Lower lobe of right lung (tissue), 2 donors: ENCODE measurements at places on chromosomes 13 and 19. TPM values are rescaled to one million over a fixed set of nuclear protein-coding genes. Genes with fewer than 3 reads are reported as not detected.

- H3K4me3 ChIP-seq = no peak overlapping the region
- DNase-seq = no peak
- no peaks in the 10 kb centered on the region for H3K36me3 ChIP-seq
- peaks cover 8% of the 10 kb centered on the region for H3K4me1 ChIP-seq
Measured at GRCh38 chr19:492091-492531, 4.2 kb upstream of the MADCAM1 start.

DMRTC2 gene
- not detected for total RNA-seq

- no peak for DNase-seq
- H3K36me3 ChIP-seq = no peaks in the 10 kb centered on the region
- H3K27me3 ChIP-seq = no peaks in the 10 kb centered on the region
- no peaks in the 10 kb centered on the region for H3K4me1 ChIP-seq
- no peak overlapping the region for H3K27ac ChIP-seq
Measured at GRCh38 chr13:65057986-65058385, 2172.2 kb downstream of the PCDH9 start.

VMAC gene
- total RNA-seq = 8.1 TPM

- H3K27me3 ChIP-seq = peaks cover 10% of the 10 kb centered on the region
- H3K4me3 ChIP-seq = no peak overlapping the region
- H3K4me1 ChIP-seq = peaks cover 24% of the 10 kb centered on the region
- DNase-seq = no peak
- H3K36me3 ChIP-seq = peaks cover 78% of the 10 kb centered on the region
Measured at GRCh38 chr19:49684983-49685553, 4.3 kb upstream of the ADM5 start.

- H3K4me3 ChIP-seq = no peak overlapping the region
- no peak for DNase-seq
- no peaks in the 10 kb centered on the region for H3K27me3 ChIP-seq
- H3K27ac ChIP-seq = no peak overlapping the region
Measured at GRCh38 chr19:7562646-7563393, 27.3 kb downstream of the PNPLA6 start.

LMTK3 gene
- total RNA-seq = 7.1 TPM

DNA sequence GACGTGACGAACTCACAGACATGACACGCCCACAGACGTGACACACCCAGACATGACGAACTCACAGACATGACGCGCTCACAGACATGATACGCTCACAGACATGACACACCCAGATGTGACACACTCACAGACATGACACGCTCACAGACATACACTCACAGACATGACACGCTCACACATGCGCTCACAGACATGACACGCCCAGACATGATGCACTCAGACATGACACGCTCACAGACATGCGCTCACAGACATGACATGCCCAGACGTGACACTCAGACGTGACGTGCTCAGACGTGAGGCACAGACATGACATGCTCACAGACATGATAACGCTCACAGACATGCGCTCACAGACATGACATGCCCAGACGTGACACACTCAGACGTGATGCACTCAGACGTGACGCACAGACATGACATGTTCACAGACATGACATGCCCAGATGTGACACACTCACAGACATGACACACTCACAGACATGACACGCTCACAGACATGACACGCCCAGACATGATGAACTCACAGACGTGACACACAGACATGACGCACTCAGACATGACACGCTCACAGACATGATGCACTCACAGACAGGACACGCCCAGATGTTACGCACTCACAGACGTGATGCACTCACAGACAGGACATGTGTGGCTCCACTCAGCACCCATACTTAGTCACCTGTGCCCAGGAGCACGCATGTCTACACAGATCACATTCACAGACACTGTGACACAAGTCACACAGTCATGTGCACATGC, 8.1 kb downstream of the ERFL start:
- H3K4me3 ChIP-seq = no peak overlapping the region
- peaks cover 76% of the 10 kb centered on the region for H3K27me3 ChIP-seq
- DNase-seq = no peak
- H3K27ac ChIP-seq = no peak overlapping the region
- H3K36me3 ChIP-seq = no peaks in the 10 kb centered on the region

CPB2 gene
- total RNA-seq = 33.5 TPM

VSTM2B gene
- total RNA-seq = not detected

- H3K36me3 ChIP-seq = no peaks in the 10 kb centered on the region
- no peaks in the 10 kb centered on the region for H3K27me3 ChIP-seq
- no peak overlapping the region for H3K27ac ChIP-seq
- peak; percentile 91 for DNase-seq
- peak overlapping the region; percentile 86 for H3K4me3 ChIP-seq
Measured at GRCh38 chr13:50911937-50912795, 2.6 kb downstream of the RNASEH2B start.

GRCh38 chr19:57615346-57615745, 1.3 kb downstream of the ZNF134 start:
- peaks cover 33% of the 10 kb centered on the region for H3K36me3 ChIP-seq
- H3K4me1 ChIP-seq = peaks cover 12% of the 10 kb centered on the region
- no peak overlapping the region for H3K27ac ChIP-seq
- DNase-seq = no peak
- H3K4me3 ChIP-seq = peak overlapping the region; percentile 100

NKG7 gene
- total RNA-seq = 31.7 TPM

GRCh38 chr19:50820549-50821247, 2.9 kb downstream of the KLK1 start:
- H3K4me3 ChIP-seq = peak overlapping the region; percentile 8
- H3K36me3 ChIP-seq = no peaks in the 10 kb centered on the region
- peaks cover 75% of the 10 kb centered on the region for H3K27me3 ChIP-seq

GRCh38 chr19:33055718-33056117, 9.0 kb downstream of the RHPN2 start:
- peaks cover 5% of the 10 kb centered on the region for H3K4me1 ChIP-seq
- H3K4me3 ChIP-seq = no peak overlapping the region
- no peaks in the 10 kb centered on the region for H3K36me3 ChIP-seq
- H3K27ac ChIP-seq = no peak overlapping the region

DNA sequence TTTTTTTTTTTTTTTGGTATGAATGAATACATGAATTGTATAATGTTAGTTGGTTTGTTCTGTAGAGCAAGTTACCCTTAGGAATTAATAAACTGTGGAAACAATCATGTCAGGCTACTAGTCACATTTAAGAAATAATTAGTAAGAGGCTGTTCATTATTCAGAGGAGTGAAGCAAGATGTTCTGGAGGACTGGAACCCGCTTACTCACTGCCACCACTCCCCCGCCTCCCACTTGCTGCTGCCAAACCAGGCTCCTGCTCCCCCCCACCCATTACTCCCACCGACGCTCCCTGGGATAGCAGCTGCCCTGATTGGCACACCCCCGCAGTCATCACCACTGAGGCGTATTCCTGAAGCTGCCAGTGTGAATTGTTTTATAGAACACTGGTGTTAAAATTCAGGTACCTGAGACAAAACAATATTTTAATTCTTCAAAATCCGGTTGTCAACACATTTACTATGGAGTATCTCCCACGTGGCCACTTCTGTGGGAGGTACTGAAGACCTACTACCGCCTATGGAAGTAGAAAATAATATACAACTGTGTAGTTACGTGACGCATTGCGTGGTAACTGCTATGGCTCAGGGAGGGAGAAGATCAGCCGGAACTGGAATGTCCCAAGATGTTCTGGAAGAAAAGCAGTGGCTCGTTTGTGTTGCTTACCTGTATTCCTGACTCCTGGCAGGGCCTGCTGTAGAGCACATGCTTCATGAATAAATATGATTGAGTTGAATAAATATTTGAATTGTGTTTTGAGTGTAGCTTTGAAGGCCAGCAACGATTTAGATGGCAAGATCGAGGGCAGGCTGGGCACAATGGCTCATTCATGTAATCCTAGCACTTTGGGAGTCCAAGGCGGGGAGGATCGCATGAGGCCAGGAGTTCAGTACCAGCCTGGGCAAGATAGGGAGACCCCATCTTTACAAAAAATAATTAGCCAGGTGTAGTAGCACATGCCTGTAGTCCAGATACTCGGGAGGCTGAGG, 1.7 kb downstream of the DPY19L3 start:
- peaks cover 32% of the 10 kb centered on the region for H3K36me3 ChIP-seq
- peak; percentile 65 for DNase-seq
- peak overlapping the region; percentile 84 for H3K4me3 ChIP-seq
- H3K27me3 ChIP-seq = no peaks in the 10 kb centered on the region
- H3K4me1 ChIP-seq = peaks cover 22% of the 10 kb centered on the region
- peak overlapping the region; percentile 99 for H3K27ac ChIP-seq
